ENCODE measurements at places on chromosomes 12 and 14.

- DNase-seq: peak; percentile 58
Measured at GRCh38 chr14:88492272-88493089, 62.3 kb downstream of the PTPN21 start.

- no peak for DNase-seq
Measured at GRCh38 chr12:28776913-28777422, 372.1 kb upstream of the FAR2 start.

- DNase-seq: no peak
Measured at GRCh38 chr14:32224737-32225377, 21.8 kb upstream of the RNU6-8 start.

- no peak for DNase-seq
Measured at GRCh38 chr14:51743588-51744000, 91.9 kb downstream of the FRMD6 start.

DNA sequence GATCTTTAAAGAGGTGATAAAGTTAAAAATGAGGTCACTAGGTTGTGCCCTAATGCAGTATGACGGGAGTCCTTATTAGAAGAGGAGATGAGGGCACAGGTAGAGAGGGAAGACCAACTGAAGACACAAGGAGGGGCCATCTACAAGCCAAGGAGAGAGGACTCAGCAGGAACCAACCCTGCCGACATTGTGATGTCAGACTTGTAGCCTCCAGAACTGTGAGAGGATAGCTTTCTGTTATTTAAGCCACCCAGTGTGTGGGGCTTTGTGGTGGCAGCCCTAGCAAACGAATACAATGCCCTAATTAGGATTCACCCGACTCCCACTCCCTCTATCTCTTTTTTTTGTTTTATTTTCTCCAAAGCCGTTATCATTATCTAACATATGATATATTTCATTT is 7.9 kb upstream of the IL26 start:
- no peak for DNase-seq

GRCh38 chr14:38547961-38548490 is 292.1 kb upstream of the CLEC14A start:
- no peak for DNase-seq

GRCh38 chr12:60980558-60980957 is 1279.6 kb upstream of the USP15 start:
- no peak for DNase-seq

DNA sequence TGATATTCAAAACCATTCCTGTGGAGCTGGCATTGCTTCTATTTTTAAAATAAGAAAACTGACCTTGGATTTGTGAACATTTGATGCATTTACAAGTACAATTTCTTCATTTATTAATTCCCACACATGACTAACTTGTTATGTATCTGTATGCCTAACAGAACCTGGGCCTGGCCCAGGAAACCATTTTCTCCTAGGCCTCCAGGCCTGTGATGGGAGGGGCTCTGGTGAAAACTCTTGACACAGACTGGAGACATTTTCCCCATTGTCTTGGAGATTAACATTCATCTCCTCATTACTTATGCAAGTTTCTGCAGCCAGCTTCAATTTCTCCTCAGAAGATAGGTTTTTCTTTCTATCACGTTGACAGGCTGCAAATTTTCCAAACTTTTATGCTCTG is 42.0 kb downstream of the GLIPR1L2 start:
- no peak for DNase-seq
